ENCODE measurements at places on chromosomes 7 and 10.

GRCh38 chr10:67520924-67521520 lies 175.0 kb downstream of the CTNNA3 start:
- peak; percentile 59 for DNase-seq

DNA sequence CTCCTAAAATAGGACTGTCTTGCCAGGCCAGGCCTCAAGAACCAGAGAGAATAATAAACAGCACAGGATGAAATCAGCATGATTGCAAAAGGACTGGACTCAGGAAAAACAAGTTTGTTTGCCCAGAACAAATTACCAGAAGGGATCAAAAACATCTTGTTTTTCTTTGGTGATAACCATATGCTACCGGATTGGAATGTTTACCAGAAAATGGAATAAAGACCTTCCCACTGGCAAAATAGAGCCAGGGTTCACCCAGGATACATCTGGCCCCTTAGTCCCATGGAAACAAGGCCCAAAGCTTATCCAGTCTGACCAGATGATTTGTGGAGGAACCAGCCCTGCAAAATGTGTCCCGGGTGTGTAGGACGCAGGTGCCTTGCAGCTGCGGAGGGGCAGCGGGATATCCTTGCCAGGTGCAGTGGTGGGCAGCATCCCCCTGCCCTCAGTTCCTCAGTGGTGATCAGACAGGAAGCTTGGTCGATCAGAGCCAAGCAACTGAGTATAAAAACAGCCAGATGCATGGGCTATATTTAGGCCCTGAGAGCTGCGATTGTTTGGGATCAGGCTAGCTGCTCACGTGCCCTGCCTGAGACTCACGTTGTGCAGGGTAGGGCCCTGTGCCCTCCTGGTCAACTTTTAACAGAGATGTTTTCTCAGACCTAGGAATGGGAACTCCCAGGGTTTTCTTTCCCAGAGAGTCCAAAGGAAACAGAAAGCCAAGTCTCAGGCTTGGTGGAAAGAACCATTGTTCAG lies 4.6 kb upstream of the ZNF22 start:
- DNase-seq, result no peak

GRCh38 chr10:21599582-21599981 lies 65.5 kb downstream of the MLLT10 start:
- DNase-seq, result no peak

- no peak for DNase-seq
Observed at GRCh38 chr10:50216894-50217293, 34.4 kb downstream of the ASAH2 start.

DNA sequence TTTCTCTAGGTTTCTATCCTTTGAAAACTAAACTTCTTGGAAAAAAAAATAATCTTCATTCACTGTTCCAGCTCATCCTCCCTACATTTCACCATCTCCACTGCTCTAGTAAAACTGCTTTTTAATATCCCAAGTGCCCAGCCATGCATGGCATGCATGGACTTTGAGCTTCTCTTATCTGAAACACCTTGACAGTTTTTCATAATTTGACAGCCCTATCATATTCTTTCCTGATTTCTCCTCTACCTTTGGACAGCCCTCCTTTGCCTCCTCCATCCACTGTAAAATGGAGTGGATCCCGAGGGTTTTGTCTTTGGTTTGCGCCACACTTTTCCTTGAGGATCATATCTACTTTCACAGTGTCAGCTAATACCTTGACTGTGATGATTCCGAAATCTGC lies 212.8 kb downstream of the ANK3 start:
- no peak for DNase-seq

GRCh38 chr10:123884351-123884906 lies 7.2 kb downstream of the CPXM2 start:
- no peak for DNase-seq

DNA sequence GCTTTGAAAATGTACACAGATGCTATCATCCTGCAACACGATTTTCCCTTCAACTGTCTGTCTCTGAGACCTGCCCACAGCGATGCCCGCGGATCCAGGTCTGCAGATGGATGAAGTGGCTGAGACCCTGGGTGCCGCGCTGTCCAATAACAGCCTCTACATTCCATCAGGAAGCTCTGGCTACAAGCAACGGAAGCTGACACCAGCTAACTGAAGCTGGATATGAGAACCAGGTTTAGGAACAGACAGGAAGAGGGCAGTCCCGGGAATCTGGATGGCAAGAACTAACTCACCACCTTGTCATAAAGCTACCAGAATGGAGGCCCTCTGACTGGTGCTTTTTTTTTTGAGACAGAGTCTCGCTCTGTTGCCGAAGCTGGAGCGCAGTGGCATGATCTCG lies 32.3 kb upstream of the CTBP2 start:
- no peak for DNase-seq

- DNase-seq, result no peak
Observed at GRCh38 chr10:48657416-48657815, 27.3 kb upstream of the WDFY4 start.

GRCh38 chr10:114930320-114930719 lies 7.7 kb upstream of the TRUB1 start:
- DNase-seq, result no peak

- DNase-seq, result no peak
Observed at GRCh38 chr10:127781412-127781811, 44.4 kb downstream of the FOXI2 start.

DNA sequence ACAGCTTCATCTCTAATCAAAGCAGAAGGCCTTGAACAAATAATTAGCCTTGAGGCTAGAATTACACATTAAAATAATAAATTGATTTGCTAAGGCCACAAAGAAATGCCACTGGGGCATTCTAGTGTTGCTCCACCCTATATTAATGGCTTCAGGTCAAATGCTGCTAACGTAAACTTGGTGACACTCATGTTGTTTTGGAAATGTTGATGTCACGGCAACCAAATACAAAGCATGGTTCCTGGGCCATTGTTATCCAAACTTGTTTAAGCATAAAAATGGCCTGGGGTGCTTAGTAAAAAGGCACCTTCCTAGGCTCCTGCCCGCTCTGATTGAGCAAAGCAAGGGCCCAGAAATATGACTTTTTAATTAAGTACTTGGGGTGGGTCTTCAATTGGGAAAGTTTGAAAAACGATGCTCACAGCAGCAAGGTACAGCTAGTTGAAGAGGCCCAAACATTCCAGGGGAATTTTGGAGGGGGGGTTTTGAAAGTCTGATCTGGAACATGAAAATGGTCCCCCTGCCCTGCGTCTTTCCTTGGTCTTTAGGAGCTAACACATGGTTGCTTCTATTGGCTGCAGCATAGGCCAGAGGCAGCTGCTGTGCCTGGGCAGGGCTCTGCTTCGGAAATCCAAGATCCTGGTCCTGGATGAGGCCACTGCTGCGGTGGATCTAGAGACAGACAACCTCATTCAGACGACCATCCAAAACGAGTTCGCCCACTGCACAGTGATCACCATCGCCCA lies 67.8 kb downstream of the ABCC2 start:
- DNase-seq, result no peak

- DNase-seq, result peak; percentile 3
Observed at GRCh38 chr10:123858077-123858681, 33.4 kb downstream of the CPXM2 start.

DNA sequence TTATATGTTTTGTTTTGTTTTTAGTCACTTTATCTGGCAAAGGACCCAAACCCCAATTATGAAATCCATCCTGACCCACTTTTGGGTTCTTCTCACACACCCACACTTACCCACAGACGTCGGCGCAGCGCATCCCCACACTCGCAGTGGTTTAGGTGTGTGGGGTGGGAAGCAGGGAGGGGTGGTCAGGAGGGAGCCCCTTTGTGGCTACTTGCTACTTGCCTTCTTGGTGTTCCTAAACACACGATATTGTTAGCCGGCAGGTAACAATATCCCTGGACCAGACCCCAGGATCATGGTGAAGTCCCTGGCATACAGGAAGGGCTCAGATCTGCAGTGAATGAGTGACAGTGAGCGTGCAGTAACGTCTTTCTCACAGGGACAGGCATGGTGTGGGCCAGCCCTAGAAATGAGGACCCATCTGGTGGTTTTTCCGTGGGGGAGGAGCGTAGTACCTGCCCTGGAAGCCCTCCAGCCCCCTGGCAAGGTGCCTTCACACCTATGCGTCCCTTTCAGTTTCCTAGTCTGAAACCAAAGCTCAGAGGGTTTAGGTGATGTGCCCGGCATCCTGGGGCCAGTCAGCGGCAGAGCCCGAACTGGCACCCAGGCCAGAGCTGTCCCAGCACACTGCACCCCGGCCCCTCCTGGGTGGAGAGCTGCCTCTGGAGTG lies 4.4 kb downstream of the SPOCK2 start:
- DNase-seq, result no peak

DNA sequence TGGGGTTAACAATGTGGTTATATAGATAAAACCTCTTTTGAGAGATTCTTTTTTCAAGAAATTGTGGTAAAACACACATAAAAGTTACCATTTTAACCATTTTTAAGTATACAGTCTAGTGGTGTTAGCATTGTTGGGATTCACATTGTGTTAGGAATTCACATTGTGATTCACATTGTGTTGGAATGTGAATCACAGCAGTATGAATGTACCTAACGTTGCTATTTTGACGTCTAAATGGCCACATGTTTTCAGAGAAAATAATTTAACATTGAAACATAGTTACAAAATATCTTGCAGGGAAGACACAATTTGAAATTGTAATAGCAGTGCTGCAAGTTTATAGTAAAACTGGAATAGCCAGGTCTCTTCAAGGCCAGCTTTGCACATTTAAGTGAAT lies 129.0 kb downstream of the BICC1 start:
- DNase-seq, result no peak

GRCh38 chr7:19401461-19401860 lies 256.2 kb upstream of the FERD3L start:
- no peak for DNase-seq

DNA sequence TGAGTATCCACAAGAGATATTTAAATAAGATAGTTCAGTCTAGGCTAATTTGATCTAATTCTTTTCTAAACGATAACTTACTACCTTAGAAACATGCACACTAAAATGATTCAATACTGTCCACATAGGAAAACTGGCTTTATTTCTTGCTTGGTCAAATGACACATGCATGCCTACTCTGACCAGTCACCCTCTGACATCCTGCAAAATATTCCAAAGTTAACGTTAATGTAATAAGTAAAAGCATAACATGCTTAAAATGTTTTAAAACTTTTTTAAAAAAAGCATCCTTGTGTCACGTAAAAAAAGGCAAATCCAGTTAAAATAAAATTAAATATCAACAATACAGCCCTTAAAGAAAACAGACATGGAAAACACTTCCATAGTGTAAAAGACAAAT lies 70.2 kb downstream of the UBE2H start:
- no peak for DNase-seq

GRCh38 chr7:112006071-112006470 lies 200.1 kb downstream of the DOCK4 start:
- DNase-seq, result no peak

GRCh38 chr7:106048706-106049020 lies 63.4 kb downstream of the SYPL1 start:
- DNase-seq, result no peak

GRCh38 chr7:67589183-67589582 lies 592.5 kb downstream of the TYW1 start:
- DNase-seq, result no peak

DNA sequence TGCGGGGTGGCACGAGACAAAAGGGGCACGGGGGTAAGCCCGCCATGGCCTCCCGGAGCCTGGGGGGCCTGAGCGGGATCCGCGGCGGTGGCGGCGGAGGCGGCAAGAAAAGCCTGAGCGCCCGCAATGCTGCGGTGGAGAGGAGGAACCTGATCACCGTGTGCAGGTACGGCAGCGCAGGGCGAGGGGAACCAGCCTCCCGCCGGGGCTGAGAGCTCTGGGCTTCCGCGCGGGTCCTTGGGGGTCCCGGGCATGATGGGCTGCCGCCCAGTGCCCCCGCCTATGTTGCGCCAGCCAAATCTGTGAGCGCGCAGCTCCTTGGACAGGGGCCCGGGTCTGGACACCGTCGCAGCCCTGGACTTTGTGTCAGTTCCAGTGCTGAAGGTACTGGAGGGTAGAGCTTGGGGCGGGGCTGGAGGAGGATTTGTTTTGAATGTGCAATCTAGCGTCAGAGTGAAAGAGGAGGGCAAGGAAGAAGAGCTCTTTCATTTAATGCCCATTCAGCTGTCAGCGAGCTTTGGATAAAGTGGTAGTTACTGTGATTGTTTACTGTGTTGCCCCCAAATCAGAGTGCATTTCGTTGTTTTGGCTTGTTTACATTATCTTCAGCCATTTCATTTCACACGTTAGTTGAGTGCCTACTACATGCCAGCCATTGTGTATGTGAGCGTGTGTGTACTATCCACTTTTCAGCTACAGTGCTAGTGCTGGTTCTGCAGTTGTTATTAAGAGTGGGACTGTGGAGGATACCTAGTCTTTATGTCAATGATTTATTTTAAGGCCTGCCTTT lies 777 bp downstream of the RUNDC3B start:
- DNase-seq, result no peak

DNA sequence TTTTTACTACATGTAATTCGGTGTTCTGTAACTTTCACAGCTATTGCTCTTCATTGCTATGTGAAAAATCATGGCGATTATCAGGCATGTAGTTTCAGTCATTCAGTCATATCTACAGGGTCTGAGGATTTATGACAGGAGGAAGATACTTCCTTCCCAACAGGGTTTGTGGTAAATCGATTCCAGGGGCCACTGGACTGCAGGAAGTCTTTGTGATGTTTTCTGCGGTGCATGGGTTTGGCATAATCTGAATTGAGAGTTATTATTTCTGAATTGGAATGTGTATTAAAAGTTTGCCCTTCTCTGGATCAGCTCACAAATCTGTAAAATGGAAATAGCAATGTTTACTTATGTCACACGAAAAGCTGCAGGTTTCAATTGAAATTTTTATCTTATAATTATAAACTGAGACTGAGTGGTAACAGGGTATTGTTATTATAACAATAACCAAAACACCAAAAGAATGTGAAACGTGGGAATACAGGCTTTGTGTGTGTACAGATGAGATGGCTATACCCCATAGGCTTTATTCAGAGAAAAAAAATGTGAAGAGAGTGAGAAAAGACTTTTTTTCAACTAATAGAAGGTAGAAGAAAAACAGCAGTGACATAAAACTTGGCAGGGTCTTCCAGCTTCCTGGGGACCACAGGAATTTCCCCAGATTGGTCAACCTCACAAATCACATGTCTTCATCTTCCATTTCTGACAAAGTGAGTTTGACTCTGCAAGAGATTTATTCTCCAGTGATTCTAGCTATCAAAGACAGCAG lies 307.7 kb upstream of the NFE2L3 start:
- no peak for DNase-seq

GRCh38 chr7:76278540-76278939 lies 23.9 kb upstream of the HSPB1 start:
- peak; percentile 55 for DNase-seq

GRCh38 chr10:11516431-11516746 lies 95.1 kb downstream of the USP6NL start:
- no peak for DNase-seq

- no peak for DNase-seq
Observed at GRCh38 chr7:48617993-48618392, 306.4 kb upstream of the CDC14C start.

DNA sequence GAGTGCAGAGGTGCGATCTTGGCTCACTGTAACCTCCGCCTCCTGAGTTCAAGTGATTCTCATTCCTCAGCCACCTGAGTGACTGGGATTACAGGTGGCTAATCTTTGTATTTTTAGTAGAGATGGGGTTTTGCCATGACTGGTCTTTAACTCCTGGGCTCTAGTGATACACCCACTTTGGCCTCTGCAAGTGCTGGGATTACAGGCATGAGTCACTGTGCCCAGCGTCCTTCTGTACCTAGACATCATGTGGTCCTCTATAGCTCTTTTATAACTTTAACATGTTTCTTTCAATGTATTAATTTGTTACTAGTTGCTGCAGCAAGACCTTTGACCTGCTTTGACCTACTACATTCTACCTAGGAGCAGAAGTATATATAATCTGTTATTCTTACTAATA lies 38.7 kb upstream of the BICC1 start:
- peak; percentile 41 for DNase-seq

- no peak for DNase-seq
Observed at GRCh38 chr10:121051171-121051570, 200.0 kb downstream of the WDR11 start.

All from A172 (cell line).